ENCODE measurements at places on chromosomes 6 and 20.

DNA sequence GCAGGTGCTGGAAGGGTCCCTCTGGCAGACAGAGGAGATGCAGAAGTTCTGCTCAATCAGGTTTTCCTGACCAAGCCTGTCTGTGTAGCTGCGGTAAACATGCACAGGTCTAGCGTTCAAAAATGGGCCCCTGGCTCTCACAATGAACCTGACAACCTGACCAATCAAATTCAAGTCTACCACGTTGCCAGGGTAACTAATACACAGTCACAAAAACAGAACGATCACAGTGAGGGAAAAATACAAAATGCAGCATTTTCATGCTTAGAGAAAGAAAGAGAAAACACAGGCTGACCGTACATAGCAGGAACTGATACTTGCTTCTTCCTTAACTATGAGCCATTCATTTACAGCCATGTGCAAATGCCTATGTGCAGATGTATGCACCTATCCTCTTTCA, 353.1 kb upstream of the TSHZ2 start:
- DNase-seq, result no peak

DNA sequence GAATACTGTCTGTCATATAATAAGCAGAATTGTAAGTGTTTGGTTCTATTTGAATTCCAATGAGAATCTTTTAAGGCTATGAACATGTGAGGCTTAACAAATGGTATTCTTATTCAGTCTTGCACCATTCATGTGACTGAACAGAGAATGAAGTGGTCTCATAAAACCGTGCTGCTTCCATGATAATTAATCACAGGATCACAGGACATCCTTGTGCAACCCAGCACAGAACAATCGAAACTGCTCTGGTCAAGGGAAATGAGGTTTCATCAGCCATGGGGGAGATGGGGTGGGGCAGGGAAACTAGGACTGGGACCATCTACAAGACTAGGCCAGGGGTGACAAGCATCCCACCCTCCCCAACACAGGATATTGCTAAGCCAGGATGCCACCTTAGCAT, 6.0 kb downstream of the PPIL6 start:
- no peak for DNase-seq

DNA sequence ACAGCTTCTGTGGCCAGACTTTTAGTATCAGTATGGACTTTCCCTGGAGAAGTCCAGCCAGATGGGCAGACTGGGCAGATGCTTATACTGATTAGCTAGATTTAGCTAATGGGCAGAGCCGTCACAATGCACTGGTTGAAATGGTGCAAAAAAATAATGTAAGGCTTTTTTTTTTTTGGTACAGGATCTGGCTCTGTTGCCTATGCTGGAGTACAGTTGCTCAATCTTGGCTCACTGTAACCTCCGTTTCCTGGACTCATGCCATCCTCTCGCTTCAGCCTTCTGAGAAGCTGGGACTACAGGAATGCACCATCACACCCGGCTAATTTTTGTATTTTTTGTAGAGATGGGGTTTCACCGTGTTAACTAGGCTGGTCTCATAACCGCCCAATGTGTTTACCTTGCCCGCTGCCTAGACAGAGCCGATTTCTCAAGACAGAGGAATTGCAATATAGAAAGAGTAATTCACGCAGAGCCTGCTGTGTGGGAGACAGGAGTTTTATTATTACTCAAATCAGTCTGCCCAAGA, 16.4 kb upstream of the KIFC1 start:
- DNase-seq, result no peak

GRCh38 chr6:133432021-133432989, 191.1 kb downstream of the EYA4 start:
- no peak for DNase-seq

GRCh38 chr20:34983995-34984735, 28.5 kb downstream of the MYH7B start:
- DNase-seq, result no peak

DNA sequence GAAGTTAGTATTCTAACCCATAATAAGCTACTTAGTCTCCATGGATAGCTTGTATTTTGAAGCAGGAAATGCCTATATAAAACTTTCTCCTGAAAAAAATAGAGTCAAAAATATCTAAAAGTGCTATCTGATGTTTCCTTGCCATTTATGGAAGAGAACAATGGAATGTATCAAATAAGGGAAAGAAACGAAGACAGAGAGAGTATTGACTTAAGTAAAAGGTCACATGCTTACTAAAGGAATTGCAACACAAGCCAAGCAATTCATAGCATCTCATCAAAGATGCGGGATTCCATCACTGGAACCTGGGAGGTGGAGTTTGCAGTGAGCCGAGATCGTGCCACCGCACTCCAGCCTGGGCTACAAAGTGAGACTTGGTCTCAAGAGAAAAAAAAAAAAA, 112.9 kb upstream of the DTNBP1 start:
- DNase-seq, result no peak

DNA sequence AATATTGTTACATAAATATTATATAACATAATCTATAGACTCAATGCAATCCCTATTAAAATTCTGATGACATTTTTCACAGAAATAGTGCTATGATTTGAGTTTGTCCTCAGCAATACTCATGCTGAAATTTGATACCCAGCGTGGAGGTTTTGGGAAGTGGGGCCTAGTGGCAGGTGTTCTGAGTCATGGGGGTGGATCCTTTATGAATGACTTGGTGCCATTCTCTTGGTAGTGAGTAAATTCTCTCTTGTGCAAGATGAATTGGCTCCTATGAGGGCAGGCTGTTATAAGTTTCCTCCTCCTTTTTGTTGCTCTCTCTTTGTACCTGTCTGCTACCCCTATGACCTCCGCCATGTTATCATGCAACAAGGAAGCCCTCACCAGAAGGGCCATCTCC, 65.8 kb downstream of the SHPRH start:
- no peak for DNase-seq

DNA sequence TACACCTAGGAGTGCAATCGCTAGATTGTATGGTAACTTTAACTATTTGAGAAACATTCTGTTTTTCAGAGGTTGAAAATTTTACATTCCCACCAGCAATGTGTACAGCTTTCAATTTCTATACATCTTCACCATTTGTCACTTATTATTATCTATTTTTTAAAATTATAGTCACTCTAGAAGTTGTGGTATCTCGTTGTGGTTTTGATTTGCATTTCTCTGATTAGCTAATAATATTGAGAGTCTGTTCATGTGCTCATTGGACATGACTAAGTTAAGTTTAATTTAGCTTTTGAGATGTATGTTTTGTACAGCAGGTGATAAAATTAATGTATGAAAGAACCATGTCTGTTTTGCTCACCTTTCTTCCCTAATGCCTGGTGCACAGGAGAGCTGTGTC, 34.8 kb upstream of the PLCB1 start:
- no peak for DNase-seq

DNA sequence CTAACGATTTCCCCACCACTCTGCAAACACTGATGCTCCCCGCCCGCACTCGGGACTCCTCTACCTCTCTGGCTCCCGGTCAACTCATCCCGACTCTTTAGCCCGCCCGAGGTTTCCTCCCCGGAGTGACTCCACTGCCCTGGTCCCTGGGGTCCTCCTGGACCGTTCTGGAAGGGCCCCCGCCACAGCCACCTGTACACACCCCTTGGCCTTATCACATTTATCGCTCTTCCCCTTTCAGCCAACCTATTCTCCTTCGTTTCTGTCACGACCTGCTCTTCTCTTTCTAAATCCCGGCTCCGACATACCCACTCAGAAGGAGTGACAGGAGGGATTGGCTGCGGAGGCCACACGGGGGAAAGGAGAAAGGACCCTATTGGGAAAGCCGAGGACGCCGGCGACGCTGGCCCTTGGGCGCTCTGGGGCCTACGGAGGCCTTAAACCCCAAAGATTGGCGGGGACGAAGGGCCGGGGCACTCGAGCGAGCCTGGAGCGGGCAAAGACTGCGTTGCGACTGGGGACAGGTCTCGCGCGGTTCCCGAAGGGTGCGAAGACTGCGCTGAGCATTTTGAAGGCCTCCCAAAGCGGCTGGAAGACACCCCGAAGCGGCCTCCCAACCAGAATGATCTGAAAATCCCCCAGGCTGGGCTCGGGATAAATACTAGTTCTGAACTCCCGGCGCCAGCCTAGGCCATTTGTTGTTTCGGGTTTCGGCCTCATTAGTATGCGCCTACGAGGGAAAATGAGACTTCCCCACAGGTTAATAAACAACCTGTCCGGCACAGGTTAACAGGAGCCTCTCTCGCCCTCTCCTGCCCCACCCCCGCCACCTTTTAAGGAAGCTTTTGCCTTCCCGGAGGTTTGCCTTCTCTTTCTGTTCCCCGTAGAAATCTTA, 9.2 kb downstream of the SIM1 start:
- DNase-seq, result peak; percentile 60
